ENCODE measurements at places on chromosomes 2 and 18. TPM values are rescaled to one million over a fixed set of nuclear protein-coding genes. Genes with fewer than 3 reads are reported as not detected.
A peak's percentile ranks its signal among the peaks of the same experiment; 100 is the strongest.

DNA sequence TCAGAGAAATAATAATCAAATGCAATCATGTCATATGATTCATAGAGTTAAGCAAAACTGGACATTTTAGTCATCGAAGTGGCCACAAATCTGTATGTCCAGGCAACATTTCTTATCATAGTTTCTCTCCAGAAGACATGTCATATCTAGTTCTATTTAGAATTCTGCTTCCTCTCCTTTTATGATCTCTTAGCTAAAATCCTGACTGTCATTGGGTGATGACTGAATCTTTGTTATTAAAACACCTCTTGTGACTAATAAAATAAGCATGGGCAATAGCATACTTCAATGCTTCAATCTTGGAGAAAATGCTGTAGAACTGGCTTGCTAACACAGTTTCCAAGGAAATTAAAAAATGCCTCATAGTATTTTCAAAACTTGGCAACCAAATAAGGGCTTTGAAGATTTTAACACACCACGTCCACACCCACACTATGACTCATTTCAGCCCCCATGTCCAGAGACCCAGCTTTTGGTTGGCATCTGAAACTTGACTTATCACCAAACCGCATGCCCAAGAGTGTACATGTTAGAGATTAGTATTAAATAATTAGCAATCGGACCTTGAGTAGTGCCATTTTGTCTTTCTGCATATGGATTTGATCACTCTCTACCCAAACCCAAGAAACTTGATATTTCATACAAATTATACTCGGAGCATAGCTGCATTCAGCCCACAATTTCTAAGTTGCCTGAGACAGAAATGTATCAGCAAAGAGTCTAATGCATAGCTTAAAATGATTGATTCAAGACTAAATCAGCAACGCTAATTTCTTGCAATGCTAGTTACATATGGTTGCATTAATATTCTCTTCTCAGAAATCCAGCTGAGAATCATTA, 106.5 kb upstream of the ETAA1 start:
- no peak for DNase-seq

- no peak for DNase-seq
Measured at GRCh38 chr2:140643761-140644187, 1487.0 kb downstream of the LRP1B start.

DNA sequence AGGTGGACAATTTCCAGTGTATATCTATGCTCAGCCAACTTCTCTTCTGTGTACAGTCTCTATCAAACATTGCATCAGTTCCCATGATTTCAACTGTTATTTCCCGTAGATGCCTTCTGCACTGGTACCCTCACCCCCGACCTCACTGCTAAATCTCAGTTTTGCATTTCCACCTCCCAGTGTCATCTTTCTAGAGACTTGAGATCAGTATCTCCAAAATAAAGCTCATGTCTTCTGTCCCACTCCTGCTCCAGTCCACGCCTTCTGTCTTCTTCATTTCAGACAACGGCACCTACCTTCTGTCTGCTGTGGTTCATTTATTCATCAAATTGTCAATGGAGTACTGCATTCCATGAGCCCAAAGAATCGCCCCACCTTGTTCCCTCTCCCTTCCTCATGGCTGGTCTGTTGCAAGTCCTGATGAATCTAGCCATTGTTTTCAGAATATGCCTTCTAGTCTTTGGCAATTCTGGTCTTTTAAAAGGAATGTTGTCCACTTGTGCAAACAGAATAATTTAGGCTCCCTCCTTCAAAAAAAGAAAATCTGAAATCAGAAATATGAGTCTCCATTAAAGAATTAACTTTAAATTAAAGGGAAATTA, 23.3 kb upstream of the NPAS2 start:
- no peak for DNase-seq

DNA sequence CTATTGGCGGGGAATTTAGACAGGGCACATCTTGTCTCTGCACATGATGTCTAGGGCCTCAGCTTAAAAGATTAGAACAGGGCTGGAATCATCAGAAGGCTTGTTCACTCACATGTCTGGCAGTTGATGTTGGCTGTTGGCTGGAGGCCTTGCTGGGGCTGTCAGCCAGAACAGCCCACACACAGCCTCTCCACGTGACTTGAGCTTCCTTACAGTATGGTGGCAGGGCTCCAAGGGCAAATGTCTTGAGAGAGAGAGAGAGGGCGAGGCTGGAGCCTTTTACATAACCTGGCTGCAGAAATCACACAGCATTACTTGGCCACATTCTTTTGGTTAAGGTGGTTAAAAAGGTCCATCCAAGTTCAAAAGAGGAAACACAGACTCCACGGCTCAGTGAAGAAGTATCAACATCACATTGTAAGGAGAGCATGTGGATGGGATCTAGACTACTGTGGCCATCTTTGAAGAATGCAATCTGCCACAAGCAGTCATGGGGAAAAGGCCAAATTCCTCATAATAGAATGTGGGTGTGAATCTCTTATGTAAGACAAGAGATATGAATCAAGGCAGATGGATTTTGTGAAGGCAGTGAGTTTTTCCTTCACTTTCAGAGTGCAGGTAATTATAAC, 30.4 kb downstream of the SRSF7 start:
- no peak for DNase-seq

- DNase-seq: no peak
Measured at GRCh38 chr18:57110290-57110689, 36.6 kb upstream of the BOD1L2 start.

GRCh38 chr2:85631316-85631715, 15.3 kb downstream of the USP39 start:
- no peak for DNase-seq

GRCh38 chr2:100239486-100240210, 82.7 kb downstream of the LONRF2 start:
- DNase-seq: no peak

DNA sequence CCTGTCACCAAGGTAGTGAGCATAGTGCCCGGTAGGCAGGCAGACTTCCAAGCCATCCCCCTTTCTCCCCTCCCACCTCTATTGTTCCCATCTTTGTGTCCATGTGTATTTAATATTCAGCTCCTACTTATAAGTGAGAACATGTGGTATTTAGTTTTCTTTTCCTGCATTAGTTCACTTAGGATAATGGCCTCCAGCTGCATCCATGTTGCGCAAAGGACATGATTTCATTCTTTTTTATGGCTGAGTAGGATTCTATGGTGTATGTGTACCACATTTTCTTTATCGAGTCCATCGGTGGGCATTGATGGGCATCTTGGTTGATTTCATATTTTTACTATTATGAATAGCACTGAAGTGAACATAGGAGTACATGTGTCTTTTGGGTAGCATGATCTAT, 35.3 kb downstream of the MMADHC start:
- no peak for DNase-seq

GRCh38 chr18:21998486-21998885, 170.9 kb upstream of the GATA6 start:
- DNase-seq: peak; percentile 53

DNA sequence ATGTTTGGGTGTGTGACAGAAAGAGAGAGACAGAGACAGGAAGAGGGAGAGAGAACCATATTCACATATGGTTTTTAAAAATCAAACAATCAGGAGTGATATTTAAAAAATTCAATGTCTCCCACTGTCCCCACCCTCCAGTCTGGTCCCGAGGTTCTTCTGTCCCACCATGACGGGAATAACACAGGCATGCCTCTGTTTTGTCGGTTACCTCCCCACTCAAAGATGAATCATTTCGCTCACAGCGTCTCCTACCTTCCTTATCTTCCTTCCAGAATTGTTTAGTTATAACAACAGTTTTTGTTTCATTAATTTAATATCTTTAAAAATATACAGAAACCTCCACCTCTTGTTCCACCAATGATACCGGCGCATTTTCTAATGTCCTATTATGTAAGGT, 113.0 kb downstream of the KCNF1 start:
- DNase-seq: no peak

GRCh38 chr2:96157649-96158553, 12.7 kb upstream of the DUSP2 start:
- DNase-seq: no peak

GRCh38 chr2:102253140-102253752, 58.1 kb upstream of the IL1RL1 start:
- no peak for DNase-seq

DNA sequence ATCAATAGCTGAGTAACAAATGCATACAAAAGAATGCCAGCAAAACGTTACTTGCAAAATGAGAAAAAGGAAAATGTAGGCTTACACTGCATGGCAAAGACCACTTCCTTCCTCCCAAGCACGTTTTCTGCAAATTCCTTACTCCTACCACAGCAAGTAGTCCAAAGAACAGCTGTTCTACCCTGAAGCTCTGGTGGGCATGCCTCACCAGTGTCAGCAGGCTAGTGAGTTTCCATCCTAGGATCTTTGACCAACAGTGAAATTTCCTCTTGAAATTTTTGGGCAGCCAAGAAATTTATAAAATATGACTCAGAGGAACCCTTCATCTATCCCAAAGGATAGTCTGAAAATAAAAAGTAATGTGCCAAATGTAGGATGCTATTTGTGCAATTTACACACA, 123.9 kb downstream of the ZNF532 start:
- DNase-seq: no peak

DNA sequence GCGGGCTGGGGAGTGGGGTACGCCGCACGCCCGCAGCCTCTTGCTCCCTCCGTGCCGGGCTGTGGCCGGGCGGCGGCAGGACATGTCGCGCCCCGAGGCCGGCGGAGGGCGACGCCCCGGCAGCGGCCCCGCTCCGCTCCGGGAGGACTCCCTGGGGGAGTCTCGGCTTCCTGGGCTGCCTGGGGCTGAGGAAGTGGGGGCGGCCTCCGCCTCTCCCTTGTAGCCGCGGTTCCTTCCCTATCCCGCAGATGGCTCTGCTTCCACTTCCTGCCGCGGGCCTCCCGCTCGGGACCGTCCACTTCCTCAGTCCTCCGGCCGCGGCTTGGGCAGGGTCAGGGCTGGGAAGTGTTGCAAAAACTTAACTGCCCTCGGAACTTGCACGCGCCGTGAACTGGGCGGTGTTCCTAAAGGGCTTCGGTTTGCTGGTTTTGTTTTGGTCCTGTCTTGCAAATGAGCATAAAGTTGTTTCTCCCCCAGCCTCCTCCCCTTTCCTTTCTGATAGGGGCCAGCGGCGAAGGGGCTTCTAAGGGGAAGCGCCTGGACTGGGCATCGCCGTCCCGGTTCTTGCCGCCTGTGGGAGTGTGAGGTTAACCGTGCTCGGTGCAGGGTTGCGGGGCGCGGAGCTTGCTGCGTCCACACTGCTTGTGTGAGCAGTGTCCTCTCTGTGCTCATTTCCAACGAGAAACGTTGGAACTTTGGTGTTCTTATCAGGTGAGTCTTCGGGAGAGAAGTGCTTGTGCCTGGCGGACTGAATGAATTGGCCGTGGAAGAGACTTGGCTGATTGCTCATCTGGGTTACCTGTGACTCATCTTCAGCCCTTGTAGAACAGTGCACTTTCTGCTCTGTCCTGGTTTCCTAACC, 600 bp downstream of the RALB start:
- peak; percentile 95 for DNase-seq

DNA sequence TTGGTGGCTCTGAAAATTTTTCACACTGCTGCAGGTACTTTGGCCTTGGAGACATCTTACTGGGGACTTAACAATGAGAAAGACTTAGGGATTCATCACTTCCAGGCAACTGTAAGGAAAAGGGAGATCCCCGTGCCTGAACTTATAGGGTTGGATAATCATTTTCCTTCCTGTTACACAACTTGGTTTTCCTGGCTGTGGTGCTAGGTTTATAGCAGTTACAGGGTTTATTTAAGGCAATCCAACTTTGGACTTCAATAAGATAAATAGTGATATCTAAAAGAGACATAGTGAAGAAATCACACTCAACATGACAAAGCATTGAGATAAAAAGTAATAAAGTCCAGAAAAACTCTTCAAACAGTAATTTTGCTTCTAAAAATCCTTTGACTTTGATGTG, 70.2 kb upstream of the RAPH1 start:
- DNase-seq: no peak

- DNase-seq: no peak
Measured at GRCh38 chr18:3491981-3492555, 42.1 kb downstream of the TGIF1 start.

- peak; percentile 84 for DNase-seq
Measured at GRCh38 chr2:237865623-237866041, 6.2 kb downstream of the RAMP1 start.

GRCh38 chr2:86426271-86426670, 14.9 kb upstream of the KDM3A start:
- no peak for DNase-seq

GRCh38 chr18:29377346-29377745, 1200.4 kb upstream of the CDH2 start:
- no peak for DNase-seq

GRCh38 chr2:21924640-21925285, 801.0 kb downstream of the TDRD15 start:
- DNase-seq: no peak

DNA sequence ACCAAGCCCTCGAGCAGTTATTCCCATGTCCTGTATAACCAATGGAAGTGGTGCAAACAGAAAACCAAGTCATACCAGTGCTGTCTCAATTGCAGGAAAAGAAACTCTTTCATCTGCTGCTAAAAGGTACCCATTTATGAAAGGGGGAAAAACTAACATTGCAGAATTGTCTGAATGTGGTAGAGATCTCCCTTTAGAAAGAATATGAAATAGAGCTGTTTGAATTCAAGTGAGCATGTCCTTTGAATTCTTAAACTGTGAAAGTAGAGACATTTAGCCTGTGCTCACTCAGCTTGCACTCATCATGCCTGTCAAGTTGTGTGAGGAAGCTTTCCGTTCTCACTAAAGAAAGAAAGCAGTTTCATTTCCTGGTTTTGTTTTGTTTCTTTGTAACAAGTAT, 87.4 kb downstream of the EML4 start:
- DNase-seq: no peak

- no peak for DNase-seq
Measured at GRCh38 chr18:75823471-75823870, 396.0 kb upstream of the SMIM21 start.

- no peak for DNase-seq
Measured at GRCh38 chr2:86293612-86294011, 43.8 kb downstream of the REEP1 start.

GRCh38 chr2:235328991-235329390, 164.9 kb upstream of the AGAP1 start:
- no peak for DNase-seq

DNA sequence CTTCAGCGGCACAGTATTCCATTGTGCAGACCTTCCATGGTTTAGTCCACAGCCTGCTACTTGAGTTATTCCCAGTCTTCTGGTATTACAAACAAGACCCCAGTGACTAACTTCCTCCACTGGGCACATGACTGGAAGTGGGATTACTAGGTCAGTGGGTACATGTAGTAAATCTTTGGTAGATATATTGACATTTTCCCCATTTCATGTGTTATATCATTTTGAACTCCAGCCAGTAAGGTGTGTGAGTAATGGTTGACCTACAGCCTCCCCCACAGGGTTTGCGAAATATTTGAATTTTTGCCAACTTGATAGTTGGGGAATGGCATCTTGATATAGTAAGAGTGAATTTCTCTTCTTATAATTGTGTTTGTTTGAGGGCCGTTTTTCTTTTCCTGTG, 58.8 kb downstream of the RNF144A start:
- no peak for DNase-seq

- no peak for DNase-seq
Measured at GRCh38 chr2:39018638-39019037, 102.2 kb downstream of the SOS1 start.

Gene TEKT4
- total RNA-seq: 0.22 TPM

Gene FBXO48
- total RNA-seq: 1.5 TPM

Gene PLEKHH2
- 11.4 TPM for total RNA-seq

Gene STAMBP
- 25.6 TPM for total RNA-seq

Gene FKBP1B
- total RNA-seq: 5.0 TPM

Gene ANKRD62
- total RNA-seq: not detected

Gene IL36RN
- total RNA-seq: not detected

Gene STK39
- 40.5 TPM for total RNA-seq

Gene ARHGAP15
- total RNA-seq: 11.6 TPM

Gene SPC25
- total RNA-seq: 0.32 TPM

Gene SLC40A1
- total RNA-seq: 48.5 TPM

Gene CFC1
- total RNA-seq: not detected

Gene MLPH
- 7.3 TPM for total RNA-seq

Measured in mesenteric fat pad (tissue), 1 donor.